ENCODE measurements at places on chromosomes 6 and 20. TPM values are rescaled to one million over a fixed set of nuclear protein-coding genes. Genes with fewer than 3 reads are reported as not detected.
A peak's percentile ranks its signal among the peaks of the same experiment; 100 is the strongest.

GRCh38 chr6:143270026-143270425 is 180.5 kb downstream of the ADAT2 start:
- H3K36me3 ChIP-seq: peaks cover 3% of the 10 kb centered on the region

DNA sequence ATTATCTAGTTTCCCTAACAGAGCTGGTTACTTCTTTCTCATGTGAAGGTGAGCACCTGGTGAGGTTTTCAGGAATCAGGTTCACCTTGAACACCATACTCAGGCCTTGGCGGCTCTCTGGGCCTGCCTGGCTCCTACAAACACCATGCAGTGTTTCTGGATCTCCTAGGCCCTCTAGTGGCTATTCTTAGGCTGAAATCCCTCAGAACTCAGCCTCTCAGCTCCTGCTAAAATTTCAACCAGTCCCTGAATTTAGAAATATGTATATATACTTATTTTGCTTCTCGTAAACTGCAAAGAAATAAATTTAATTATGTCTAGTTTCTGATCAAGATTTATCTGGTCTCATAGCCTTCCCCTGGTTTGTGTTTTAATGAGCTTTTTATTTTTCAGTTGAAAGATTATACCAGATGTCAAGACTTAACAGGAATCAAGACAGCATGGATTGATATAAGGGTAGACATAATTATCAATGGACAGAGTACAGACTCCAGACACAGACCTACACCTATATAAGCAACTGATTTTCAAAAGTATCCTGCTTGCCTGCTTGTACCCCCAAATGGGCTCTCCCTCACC is 55.9 kb downstream of the ANKEF1 start:
- peaks cover 2% of the 10 kb centered on the region for H3K27me3 ChIP-seq
- no peak overlapping the region for H3K4me3 ChIP-seq
- no peak overlapping the region for H3K27ac ChIP-seq
- H3K36me3 ChIP-seq: no peaks in the 10 kb centered on the region
- H3K4me1 ChIP-seq: no peaks in the 10 kb centered on the region

GRCh38 chr6:134600671-134601070 is 282.8 kb upstream of the SGK1 start:
- no peaks in the 10 kb centered on the region for H3K4me1 ChIP-seq
- H3K36me3 ChIP-seq: no peaks in the 10 kb centered on the region
- no peaks in the 10 kb centered on the region for H3K27me3 ChIP-seq
- no peak for DNase-seq
- no peak overlapping the region for H3K4me3 ChIP-seq

- H3K4me3 ChIP-seq: no peak overlapping the region
- no peaks in the 10 kb centered on the region for H3K27me3 ChIP-seq
- peaks cover 19% of the 10 kb centered on the region for H3K36me3 ChIP-seq
- DNase-seq: no peak
Measured at GRCh38 chr6:1908784-1909183, 299.1 kb downstream of the FOXC1 start.

DNA sequence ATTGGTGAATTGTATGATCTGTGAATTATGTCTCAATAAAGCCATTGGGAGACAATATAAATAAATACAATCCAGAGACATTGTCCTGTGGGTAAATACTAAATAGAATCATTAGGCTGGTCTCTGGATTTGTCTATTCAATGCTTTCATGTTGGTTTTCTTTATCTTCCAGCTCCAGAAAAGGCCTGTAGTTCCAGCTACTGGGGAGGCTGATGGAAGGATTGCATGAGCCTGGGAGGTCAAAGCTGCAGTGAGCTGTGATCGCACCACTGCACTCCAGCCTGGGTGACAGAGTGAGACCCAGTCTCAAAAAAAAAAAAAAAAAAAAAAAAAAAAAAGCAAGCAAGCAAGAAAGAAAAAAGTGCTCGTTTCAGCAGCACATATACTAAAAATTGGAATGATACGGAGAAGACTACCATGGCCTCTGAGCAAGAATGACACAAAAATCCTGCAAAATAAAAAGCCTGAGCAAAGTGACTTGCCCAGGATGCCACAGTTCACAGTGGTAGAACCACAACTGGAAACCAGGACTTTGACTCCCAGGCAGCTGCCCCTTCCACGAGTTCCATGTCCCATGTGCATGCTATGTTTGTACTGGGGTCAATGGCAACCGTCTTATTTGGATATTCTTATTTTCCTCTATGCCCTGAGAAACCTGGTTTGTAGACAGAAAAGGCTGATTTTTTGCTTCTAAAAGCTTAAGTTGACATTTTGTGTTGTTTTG is 33.6 kb upstream of the GMPR start:
- no peak overlapping the region for H3K4me3 ChIP-seq
- no peaks in the 10 kb centered on the region for H3K36me3 ChIP-seq
- H3K4me1 ChIP-seq: no peaks in the 10 kb centered on the region

DNA sequence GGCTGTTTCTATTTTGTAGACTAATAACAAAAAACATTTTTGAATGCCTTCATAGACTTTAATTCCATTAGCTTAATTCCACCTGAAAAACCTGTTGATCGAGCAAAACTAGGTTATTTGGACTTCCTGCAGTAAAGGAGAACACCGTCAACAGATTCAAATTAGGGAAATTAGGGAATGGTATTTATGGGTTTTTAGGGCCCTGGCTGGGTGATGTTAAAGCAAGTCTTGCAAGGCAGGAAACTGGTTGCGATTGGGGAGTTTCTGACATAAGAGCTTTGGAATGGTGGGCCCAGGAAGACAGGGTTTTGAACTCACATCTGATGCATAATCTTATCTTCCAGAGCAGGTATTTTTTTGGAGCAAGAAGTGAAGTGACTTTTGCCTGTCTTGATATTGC is 40.1 kb upstream of the TFAP2C start:
- no peaks in the 10 kb centered on the region for H3K4me1 ChIP-seq
- no peaks in the 10 kb centered on the region for H3K27me3 ChIP-seq
- H3K36me3 ChIP-seq: no peaks in the 10 kb centered on the region
- DNase-seq: no peak

GRCh38 chr20:46974669-46975434 is 80.2 kb downstream of the EYA2 start:
- no peak overlapping the region for H3K27ac ChIP-seq
- H3K27me3 ChIP-seq: peaks cover 35% of the 10 kb centered on the region
- DNase-seq: no peak
- H3K4me3 ChIP-seq: no peak overlapping the region
- peaks cover 6% of the 10 kb centered on the region for H3K4me1 ChIP-seq

GRCh38 chr6:168314948-168315347 is 4.6 kb downstream of the DACT2 start:
- DNase-seq: no peak
- no peak overlapping the region for H3K4me3 ChIP-seq
- H3K27ac ChIP-seq: no peak overlapping the region
- H3K4me1 ChIP-seq: no peaks in the 10 kb centered on the region
- peaks cover 28% of the 10 kb centered on the region for H3K27me3 ChIP-seq

GRCh38 chr6:33314943-33315792 is 1.3 kb upstream of the TAPBP start:
- peaks cover 64% of the 10 kb centered on the region for H3K4me1 ChIP-seq
- no peaks in the 10 kb centered on the region for H3K27me3 ChIP-seq
- no peak for DNase-seq

DNA sequence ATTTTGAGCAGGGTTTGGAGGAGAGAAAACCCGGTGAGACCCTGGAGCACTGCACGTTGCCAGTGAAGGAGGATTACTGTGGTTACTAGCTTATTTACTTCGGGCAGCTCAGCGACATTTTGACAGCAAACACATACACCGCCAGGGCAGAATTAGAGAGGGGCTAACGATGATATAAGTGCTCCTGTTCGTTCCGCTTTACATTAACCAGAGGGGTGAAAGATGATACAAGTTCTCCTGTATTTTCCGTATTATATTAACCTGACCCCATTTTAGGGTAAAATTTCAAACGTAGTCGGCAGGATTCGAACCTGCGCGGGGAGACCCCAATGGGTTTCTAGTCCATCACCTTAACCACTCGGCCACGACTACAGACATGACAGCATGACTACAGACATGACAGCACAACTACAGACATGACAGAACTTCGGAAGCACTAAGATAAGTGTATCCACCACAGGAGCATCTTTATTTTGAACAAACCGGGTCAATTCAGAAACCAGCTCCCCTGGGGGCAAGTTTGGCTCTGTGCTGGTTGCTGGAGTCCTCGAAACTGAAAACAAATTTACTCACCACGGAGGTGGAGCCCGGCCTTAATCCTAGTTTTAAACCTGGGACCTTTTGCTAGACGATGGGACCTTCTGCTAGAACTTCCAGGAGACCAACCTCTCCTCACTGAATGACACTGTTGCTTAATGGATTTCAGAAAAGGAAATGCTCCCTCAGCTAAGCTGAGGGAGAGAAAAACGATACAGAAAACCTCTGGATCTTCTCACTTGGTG is 80.4 kb upstream of the ZNF184 start:
- DNase-seq: peak; percentile 69
- H3K4me1 ChIP-seq: peaks cover 8% of the 10 kb centered on the region
- peaks cover 2% of the 10 kb centered on the region for H3K36me3 ChIP-seq
- H3K27ac ChIP-seq: no peak overlapping the region
- H3K4me3 ChIP-seq: peak overlapping the region; percentile 59

DNA sequence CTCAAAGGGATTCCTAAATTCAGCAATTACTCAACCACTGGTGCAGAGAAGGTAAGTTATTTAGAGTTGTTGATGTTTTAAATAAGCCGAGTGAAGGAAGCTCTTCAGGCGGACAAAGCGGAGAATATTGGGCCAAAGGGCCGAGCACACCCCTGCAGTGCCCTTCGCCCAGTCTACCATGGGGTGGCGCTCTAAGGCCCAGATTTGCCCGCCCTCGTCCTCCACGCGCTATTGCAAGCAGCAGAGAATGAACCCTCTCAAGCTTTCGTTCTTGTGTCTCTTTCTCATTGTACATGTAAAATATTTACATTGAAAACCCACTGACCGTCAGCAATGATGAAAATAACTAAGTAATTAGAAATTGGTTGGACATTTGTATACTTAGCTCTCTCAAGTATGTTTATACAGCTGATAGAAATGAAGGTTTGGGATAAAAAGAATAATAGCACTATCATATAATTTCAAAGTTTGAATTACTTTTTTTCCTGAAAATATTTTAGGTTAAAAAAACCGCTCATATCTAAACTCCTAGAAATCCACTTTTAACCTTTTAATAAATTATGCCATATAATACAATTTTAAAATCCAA is 195.0 kb upstream of the CEP162 start:
- no peak overlapping the region for H3K4me3 ChIP-seq
- no peaks in the 10 kb centered on the region for H3K4me1 ChIP-seq
- H3K27me3 ChIP-seq: peaks cover 10% of the 10 kb centered on the region

DNA sequence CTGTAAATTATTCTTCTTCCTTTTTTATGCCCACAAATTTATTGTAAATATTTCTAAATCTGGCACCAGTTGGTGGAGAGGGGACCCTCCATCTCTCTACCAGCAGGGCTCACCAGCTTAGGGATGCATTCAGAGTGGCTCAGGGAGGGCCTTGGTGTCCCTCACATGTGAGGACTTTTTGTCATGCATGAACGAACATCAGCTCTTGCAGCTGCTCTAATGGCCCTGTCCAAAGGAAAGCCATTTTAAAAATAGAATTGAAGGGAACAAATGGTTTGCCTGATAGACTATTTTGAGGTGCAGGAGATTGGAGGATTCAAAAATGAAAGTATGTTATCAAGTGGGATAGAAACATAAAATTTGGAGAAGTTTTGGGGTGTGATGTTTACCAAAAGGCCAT is 37.5 kb upstream of the KLHL31 start:
- no peaks in the 10 kb centered on the region for H3K36me3 ChIP-seq
- DNase-seq: no peak
- H3K4me1 ChIP-seq: peaks cover 10% of the 10 kb centered on the region
- H3K4me3 ChIP-seq: no peak overlapping the region

- no peaks in the 10 kb centered on the region for H3K36me3 ChIP-seq
- no peak for DNase-seq
Measured at GRCh38 chr6:150322466-150322871, 46.3 kb upstream of the IYD start.

GRCh38 chr6:164051427-164051826 is 636.9 kb downstream of the QKI start:
- peaks cover 2% of the 10 kb centered on the region for H3K27me3 ChIP-seq
- H3K4me3 ChIP-seq: no peak overlapping the region
- H3K36me3 ChIP-seq: no peaks in the 10 kb centered on the region

GRCh38 chr6:29483186-29483585 is 4.6 kb downstream of the MAS1L start:
- no peaks in the 10 kb centered on the region for H3K4me1 ChIP-seq
- no peaks in the 10 kb centered on the region for H3K36me3 ChIP-seq
- no peak overlapping the region for H3K4me3 ChIP-seq
- H3K27me3 ChIP-seq: peaks cover 7% of the 10 kb centered on the region

PKIB gene
- total RNA-seq: 0.69 TPM

SOX12 gene
- 12.8 TPM for total RNA-seq

PDE7B gene
- total RNA-seq: 0.58 TPM

HTR1E gene
- not detected for total RNA-seq

BMP5 gene
- not detected for total RNA-seq

RAET1L gene
- total RNA-seq: not detected

CEP162 gene
- 5.4 TPM for total RNA-seq

RIPPLY2 gene
- total RNA-seq: not detected

CPNE5 gene
- 0.69 TPM for total RNA-seq

CAGE1 gene
- 0.18 TPM for total RNA-seq
